Head of caudate nucleus (tissue), 42 donors: ENCODE measurements at places on chromosomes 6 and 20.

GRCh38 chr20:40658509-40658908 is 30.5 kb downstream of the MAFB start:
- DNase-seq: no peak

DNA sequence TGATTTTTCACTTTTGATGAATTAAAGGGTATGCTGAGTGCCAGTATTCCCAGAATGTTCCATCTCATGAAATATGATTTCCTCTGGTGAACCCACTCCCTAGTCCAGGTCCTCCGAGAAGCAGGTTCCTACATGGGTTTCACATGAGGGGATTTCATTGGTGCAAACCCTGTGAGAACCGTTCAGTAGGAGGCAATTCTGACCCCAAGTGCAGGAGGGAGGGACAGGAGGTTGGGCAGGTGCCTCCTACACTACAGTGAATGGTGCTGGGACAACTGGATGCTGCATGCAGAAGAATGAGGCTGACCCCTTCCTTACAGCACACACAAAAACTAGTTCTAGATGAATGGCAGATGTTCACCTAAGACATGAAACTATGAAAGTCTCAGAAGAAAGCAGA is 5.1 kb upstream of the ULBP2 start:
- DNase-seq: no peak

DNA sequence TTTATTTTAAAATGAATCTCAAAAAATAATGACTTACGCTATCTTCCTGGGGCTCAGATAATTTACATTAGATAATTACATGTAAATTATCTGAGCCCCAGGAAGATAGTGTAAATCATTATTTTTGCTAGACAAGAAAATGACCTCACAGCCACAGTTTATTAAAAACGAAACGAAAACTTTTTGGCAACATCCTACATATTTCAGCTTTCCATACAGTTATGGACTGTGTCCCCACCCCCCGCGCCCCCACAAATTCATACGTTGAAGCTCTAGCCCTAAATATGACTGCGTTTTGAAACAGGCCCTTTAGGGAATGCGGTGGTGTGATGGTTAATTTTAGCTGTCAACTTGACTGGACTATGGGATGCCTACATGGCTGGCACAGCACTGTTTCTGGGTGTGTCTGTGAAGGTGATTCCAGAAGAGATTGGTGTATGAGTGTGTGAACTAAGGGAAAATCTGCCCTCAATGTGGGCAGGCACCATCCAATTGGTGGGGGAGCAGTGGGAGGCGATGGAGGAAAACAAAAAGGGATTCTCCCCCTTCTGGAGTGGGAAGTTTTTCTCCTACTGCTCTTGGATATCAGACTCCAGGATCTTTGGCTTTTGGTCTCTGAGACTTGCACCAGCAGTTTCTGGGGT is 52.6 kb downstream of the TRPC4AP start:
- DNase-seq: no peak

GRCh38 chr6:45843848-45844521 is 171.7 kb downstream of the CLIC5 start:
- DNase-seq: no peak

- no peak for DNase-seq
Observed at GRCh38 chr6:97456070-97456469, 173.1 kb upstream of the MMS22L start.

- no peak for DNase-seq
Observed at GRCh38 chr6:7991536-7991935, 72.7 kb downstream of the BLOC1S5 start.

- DNase-seq: no peak
Observed at GRCh38 chr6:56459030-56459805, 183.5 kb downstream of the DST start.

- DNase-seq: no peak
Observed at GRCh38 chr6:6736791-6737654, 148.5 kb downstream of the LY86 start.

DNA sequence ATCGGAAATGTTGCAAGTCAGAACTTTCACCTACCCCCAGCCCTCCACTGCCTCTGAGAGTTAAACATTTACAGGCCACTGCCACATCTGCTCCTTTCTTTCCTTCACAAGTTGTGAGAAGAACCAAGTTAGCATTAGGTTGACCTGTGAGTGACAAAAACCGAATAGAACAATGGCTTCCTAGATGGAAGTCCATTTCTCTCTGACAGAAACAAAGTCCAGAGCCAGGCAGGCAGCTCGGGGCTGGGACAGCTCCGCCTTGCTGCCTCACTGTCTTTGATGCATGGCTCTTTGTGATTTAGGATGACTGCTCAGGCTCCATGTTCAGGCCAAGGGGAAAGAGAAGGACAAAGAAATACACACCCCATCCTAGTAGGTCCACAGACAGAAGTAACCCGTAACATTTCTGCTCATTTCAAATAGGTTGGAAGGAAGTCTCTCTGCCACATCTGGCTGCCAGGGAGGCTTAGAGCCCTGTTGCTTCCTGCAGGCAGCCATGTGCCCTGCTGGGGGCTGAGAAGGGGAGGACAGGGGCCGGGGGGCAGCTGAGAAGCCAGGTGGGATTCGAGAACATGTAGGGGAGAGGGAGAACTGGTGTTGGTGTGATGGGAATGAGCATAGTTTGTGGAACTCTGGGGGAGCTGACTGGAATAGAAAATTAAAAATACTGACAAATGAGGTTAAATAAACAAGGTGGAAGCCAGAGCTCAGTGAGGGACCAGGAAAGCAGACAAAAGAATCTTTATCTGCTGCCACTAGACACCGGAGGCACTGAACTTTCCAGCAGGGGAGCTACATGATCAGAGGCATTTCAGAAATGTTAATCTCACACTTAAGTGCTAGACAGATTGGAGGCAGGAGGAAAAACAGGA is 19.5 kb upstream of the IER3 start:
- no peak for DNase-seq

GRCh38 chr20:4297127-4297826 is 281.9 kb upstream of the RNF24 start:
- DNase-seq: no peak

DNA sequence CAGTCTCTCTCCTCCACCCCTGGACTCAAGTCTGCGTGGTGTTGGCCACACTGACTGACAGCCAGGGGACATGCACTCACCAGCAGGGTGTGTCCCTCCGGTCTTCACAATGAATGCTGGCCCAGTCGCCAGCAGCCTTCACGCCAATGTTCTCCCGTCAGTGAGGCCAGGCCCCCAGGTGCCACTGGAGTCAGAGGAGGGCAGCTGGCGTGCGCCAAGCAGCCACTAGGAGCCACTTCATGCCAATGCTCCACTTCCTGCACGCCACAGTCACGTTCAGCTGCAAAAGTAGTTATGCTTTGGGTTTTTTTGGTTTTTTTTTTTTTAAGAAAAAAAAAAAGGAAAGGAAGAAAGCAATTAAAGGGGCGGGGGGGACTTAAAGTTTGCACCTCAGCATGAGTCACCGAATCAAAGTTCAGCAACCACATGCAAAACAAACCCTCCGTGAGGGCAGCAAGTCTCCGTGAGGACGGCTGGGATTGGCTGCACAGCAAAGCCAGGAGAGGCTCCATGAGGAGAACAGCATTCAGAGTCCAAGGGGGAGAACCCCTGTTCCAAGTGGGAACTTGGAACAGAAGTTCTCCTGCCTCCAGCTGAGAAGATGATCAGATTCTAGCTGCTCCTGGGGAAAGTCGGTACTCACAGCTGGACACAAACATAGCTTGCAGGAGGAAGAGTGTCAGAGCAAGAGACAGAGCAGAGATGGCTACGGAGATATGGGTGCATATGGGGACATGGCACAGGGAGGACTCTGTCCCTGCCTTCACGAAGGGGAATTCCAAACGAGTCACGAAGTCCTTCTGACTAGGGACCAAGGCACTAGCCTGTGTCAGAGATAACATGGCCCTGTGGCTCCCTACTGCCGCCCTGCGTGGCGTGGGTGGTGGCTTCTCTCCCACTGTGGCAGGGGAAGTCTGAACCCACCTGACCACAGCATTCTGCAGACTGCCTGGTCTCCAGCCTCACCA is at the start of gene ZC3H12D:
ZC3H12D (minus strand) TSS at position 282 of the 968 bp plus-strand sequence. CDS start 10,471 bp downstream, outside the sequence.
- DNase-seq: no peak

- DNase-seq: no peak
Observed at GRCh38 chr6:154070657-154071056, 31.6 kb downstream of the OPRM1 start.

- DNase-seq: no peak
Observed at GRCh38 chr6:30857549-30857948, 26.8 kb upstream of the DDR1 start.

DNA sequence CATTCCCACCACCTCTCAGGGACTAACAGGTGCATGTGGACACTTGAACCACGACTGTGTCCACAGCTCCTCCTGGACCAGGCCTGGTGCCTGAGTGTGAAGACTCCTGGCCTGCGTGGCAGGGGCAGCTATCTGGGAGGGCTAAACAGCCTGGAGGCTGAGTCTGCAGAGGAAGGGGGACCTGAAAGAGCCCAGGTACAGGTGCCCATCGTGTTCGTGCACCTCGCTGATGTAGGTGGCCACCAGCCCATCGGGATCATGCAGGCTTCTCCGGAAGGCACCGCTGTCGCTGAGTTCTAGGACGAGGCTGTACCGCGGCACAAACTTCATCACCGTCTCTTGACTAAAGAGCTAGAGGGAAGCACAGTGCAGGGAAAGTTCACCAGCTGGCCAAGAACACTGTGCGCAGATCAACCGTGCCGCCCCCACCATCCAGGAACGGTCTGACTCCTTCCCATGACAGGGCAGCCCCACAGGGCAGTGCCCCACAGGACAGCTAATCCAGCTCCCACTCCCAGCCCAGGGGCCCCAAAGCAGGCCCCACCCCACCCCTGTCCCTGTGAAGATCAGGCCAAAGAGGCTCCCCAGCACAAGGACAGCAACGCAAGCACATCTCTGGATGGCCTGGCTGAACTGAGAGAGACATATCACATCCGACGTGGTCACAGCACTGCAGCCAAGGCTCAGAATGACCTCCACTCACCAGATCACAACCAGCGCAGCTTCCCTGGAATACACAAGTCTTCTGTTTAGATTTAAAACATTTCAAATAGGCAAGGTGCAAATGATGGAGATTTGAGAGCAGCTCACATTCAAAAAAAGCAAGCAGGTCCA is 14.8 kb downstream of the CST7 start:
- DNase-seq: no peak

DNA sequence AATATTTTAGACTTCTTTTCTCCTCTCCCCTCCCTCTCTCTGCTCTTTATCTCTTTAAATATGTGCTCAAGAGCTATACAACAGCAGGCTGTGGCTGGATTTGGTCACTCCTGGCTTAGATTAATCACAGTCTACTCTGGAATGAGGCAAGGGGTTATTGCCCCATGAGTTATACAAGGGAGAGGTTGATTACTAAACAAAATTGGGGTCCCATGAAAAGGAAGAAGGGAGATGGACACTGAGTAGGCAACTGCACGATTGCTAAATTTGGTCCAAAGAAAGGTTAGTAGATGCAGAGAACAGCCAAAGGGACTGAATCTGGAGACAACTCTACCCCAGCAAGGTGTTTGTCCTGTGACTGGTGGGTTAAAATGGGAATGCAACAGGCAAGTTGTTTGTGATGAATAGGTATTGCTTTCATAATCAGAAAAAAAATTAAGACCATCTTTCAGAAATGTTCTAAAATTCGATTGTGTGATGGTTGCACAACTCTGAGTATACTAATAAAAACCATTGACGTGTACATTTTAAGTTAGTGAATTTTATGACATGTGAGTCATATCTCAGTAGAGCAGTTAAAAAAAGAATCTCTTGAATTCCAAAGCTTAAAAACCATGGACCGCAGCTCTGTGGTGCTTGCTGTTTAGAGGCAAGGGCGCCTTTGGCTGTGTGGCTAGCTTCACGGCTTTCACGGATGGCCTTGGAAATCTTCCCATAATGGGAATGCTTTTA is 57.1 kb downstream of the KIZ start:
- no peak for DNase-seq

DNA sequence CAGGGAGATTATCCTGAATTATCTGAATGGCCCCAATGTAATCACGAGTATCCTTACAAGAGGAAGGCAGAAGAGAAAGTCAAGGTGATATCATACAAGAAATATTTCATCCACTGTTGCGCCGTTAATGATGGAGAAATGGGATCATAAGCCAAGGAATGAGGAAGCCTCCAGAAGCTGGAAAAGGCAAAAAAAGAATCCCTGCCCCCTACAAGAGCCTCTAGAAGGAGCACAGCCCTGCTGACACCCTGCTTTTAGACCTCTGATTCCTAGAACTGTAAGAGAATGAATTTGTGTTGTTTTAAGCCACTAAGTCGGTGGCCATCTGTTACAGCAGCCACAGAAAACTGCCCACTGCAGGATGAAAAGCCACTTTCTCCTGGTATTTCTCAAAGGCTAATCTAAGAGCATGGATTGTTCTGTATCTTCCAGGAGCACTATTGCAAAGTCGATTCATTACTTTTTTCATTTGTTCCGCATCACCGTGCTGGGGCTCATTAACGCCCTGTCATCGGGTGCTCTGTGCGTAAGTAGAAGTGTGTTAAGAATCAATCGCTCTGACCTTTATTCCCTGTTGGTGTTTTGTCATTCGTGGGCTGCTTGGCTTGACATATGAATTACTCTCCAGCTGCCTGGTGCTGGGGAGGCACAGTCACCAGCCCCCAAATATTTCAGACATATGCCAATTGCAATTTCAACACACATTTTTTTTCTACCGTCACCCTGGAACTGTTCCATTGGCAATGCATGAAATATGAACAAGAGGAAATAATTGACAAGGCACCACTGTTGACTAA is 117.0 kb downstream of the PCSK2 start:
- no peak for DNase-seq

- DNase-seq: no peak
Observed at GRCh38 chr20:59120491-59120890, 43.1 kb upstream of the ZNF831 start.

GRCh38 chr6:22113026-22113766 is 183.6 kb downstream of the PRL start:
- no peak for DNase-seq

DNA sequence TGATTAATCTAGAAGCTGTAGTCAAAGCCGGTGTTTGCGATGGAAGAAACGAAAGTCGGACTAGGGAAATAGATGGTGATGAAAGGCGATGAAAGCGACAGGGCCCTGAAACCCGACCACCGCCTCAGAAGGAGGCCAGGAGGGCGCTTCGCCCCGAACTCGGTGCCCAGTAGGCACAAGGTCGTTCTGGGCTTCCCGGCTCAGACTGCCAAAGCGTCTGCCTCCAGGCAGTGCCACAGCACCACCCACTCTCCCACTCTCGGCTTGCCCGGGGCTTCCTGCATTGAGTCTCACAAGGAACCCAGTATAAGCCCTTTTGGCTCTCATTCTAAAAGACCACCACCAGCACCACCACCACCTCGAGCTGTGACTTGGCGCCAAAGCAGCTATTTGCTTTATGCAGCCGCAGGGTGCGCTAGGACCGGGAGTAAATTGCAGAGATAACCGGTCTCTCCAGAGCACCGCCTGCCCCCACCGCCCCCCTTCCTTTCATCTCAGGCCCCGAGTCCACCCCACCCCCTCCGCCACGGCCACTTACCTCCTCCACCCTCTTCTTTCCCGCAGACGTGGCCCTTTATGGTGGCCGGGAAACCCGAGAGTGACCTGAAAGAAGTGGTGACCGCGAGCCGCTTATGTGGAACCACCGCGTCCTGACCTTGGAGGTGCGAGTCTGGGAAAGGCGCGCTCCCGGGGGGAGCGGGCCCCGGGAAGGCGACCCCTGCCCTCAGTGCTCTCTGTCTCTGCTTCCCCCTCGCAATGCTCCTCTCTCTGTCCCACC is 2.4 kb downstream of the TCF21 start:
- no peak for DNase-seq
